ENCODE measurements at places on chromosomes 4 and X.

DNA sequence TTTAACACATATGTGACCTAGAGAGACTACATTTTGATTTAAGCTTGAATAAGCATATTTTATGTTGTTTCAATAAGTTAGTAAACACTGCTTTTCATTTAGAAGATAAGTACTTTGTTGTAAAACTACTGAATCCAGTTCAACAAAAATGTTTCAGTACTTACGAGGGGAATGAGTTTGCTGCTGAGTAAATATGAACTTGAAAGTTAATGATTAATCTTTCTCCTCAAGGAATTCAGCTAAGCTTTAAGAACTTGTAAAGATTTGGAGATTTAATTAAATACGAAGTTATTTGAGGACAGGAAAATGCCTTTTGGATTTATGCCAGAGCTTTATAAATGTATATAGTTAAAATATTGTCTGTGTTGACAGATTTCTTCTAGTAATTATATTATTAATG lies 933.0 kb upstream of the LCORL start:
- no peak for DNase-seq

- DNase-seq: no peak
Measured at GRCh38 chr4:91233164-91233563, 1070.6 kb upstream of the GRID2 start.

DNA sequence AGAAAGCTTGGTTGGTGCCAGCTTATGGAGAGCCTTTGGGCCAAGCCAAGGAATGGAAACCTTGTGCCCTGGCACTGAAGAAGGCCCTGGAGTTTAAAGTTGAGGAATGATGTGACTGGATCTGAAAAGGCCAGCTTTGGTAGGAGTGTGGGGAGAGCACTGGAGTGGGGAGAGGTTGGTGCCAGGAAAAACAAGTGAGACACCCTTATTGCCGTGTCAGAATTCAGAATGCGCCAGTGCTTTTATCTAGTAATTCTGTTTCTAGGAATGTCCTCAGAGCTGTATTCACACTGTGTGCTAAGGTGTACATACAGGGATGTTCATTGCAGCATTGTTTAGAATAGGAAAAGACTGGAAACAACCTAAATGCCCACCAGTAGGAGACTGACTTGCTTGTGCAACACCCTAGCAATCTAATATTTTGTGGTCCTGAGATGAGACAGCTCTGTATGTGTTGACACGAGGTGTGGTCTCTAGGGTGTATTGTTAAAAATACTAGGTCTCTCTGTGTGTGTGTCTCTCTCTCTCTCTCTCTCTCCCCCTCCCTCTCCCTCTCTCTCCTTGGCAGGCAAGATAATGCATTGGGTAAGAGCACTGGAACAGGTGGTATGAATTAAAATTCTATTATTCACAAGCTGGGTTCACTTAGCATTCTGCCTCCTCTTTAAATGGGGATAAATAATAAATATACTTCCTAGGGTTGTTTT lies 107.8 kb downstream of the GATB start:
- no peak for DNase-seq

DNA sequence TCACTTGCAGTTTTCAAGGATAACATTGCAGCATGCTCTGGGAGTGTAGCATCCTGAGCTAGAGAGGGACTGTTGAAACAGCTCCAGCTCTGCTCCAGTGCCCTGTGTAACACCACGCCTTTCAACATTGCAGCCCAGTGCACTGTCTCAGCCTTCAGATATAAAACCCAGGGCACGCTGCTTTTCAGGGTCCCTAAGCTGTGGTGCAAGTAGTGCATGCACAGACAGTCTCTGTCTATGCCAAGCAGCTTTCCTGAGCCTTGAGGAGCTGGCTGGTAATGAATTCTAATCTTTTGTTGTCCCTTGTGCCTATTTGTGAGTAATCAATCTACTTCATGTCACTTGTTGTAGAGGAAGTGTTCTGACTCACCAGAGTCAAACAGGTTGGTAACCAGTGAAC lies 897.0 kb downstream of the ARAP2 start:
- DNase-seq: no peak

- no peak for DNase-seq
Measured at GRCh38 chr4:185235119-185235842, 25.9 kb downstream of the SNX25 start.

DNA sequence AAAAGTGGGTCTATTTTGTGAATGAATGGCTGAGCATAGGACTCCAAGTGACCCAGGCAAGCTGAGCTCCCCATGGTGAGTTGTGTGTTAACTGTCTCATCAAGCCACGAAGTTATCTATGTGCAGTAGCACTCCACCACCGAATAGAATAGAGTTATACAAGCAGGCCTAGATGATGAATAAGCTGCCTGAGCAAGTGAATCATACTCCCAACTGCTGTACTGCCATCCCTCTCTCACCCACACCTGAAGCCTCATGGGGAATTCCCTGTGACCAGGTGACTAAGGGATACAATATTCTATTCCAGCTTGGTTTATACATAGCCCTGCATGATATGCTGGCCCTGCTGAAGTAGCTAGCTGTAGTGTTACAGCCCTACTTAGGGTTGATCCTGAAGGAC lies 38.7 kb downstream of the KDM5C start:
- peak; percentile 47 for DNase-seq

DNA sequence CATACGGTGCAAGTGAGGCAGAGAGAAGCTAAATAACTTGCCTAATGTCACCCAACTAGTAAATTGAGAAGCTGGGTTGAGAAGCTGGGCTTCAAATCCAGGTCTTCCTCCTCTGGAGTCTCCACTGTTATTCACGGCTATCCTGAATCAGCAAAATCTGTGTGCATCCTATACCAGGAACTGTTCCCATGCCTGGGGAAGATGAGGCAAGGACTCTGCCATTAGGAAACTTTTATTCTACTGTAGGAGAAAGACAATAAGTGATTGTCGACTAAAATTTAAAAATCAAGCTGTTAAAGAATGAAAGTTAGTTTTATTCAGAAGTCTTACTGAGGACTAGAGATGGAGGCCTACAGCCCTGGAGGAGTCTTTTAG lies 872 bp upstream of the TEC start:
- no peak for DNase-seq
